ENCODE measurements at places on chromosomes 11 and 22. TPM values are rescaled to one million over a fixed set of nuclear protein-coding genes. Genes with fewer than 3 reads are reported as not detected.

Gene C11orf87
- not detected for total RNA-seq

Gene HEPHL1
- not detected for total RNA-seq

Gene OTOG
- total RNA-seq: not detected

Gene DNHD1
- 2.1 TPM for total RNA-seq

Gene EMID1
- total RNA-seq: 0.30 TPM

Measured in bronchus fibroblast of lung (primary cell).